ENCODE measurements at places on chromosomes 6 and 20. TPM values are rescaled to one million over a fixed set of nuclear protein-coding genes. Genes with fewer than 3 reads are reported as not detected.

Gene BCAS1
- total RNA-seq: not detected

Gene STMND1
- total RNA-seq: not detected

Gene MYB
- 18.4 TPM for total RNA-seq

DNA sequence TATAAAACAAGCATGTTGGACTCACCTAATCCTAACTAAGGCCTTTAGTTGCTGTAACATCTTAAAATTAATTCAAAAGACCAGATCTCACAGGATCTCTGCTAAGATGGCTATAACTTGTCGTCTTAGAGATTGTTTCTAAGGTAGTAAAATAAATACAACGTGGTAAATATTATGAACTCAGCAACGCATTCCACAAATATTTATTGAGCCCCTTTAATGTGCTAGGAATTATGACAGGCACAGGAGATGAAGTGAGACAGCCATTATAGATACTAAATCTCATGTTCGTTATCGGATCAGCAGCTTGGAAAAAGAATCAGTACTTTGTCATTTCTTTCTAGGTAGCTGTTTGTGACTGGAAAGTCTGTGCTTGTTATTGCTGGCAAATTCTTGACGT lies 20.9 kb upstream of the MCM3 start:
- DNase-seq: no peak

GRCh38 chr20:2338411-2339066 lies 42.2 kb upstream of the TGM6 start:
- no peak for DNase-seq
